Activated T-cell treated with anti-CD3 and anti-CD28 coated beads, Interleukin-2, amount 50 U/mL, for 72 hours (primary cell): ENCODE measurements at places on chromosomes 2 and 18.

GRCh38 chr2:189348369-189348768 is 92.9 kb upstream of the WDR75 start:
- no peak for DNase-seq

GRCh38 chr18:79634593-79635426 is 44.8 kb upstream of the CTDP1 start:
- no peak for DNase-seq

DNA sequence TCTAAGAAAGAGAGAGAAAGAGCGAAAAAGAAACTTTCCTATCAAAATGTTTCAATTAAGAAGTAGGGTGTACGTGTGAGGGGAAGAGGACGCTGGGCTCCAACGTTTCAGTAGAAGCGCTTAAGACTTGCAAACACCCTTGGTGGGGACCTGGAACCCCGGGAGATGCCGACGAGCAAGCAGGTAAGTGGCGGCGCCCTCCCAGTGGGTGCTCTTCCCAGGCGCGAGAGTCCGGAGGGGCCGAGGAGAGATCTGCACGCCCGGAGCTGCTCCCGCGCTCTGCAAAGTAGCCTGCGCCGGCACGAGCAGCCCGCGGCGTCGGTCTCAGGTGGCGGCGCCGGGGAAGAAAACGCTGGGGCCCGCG is 678 bp upstream of the OTX1 start:
- DNase-seq: no peak

DNA sequence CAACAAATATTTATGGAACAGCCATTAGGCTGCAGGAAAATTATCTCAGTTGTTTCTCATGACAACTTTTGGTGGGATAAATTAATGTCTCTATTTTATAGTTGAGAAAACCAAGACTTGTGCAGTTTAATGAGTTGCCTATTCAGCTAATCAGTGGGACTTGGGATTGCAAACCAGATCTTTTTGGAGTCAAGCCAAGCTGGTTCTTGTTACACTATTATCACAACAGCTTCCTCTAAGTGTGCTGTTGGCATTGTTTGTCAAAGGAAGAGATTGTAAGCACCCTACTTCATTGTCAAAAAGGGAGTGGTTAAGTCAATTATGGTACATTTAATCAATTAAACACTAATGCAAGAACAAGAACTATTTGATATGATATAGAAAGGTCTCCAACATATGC is 119.2 kb downstream of the PAX3 start:
- DNase-seq: no peak

- no peak for DNase-seq
Observed at GRCh38 chr2:83742117-83742782, 716.8 kb downstream of the SUCLG1 start.

- no peak for DNase-seq
Observed at GRCh38 chr2:238216651-238217184, 13.2 kb upstream of the ILKAP start.

DNA sequence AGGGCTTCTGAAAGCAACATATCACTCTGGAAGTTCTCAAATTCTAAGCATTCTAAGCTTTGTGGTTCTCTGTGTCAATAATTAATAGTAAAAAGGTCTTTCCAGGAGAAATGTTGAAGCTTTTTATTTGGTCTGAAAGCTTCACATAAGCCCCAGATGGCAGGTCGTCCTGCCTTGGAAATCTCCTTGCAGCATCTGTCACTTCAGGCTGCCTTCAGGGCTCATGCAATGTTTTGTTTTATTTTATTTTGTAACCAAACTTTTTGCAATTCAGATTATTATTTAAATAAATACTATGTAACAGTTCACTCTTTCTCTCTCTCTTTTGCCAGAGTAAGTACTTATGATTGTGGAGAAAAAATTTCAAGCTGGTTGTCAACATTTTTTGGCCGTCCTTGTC is 46.7 kb upstream of the FHOD3 start:
- DNase-seq: no peak

DNA sequence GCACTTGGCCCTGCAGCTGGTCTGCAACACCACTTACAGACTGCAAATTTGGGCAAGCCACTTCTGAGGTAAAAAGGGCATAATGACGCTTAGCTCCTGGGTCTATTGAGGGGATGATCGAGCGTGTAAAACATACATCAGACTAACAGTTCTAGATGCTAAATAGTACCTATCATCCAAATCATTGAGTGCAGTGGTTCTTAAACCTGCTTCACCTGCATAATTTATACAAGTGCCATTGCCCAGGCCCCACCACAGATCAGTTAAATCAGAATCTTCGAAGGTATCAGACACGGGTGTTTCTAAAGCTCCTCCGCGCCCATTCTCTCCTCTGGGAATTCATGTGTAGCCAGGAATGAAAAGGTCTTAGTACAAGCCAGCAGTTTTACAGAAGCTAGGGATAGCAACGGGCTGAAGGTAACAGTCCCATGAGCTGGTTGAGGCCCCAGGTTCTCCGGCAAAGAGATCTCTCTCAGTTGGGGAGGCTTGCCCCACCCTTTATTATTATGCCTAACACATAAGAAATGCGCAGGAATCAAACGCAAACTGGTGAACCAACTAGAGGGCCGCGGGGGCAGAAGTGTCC is 737 bp upstream of the RNF181 start:
- no peak for DNase-seq

GRCh38 chr2:174553811-174554493 is 43.7 kb downstream of the WIPF1 start:
- DNase-seq: no peak

- no peak for DNase-seq
Observed at GRCh38 chr2:102081243-102081522, 61.4 kb upstream of the IL1R1 start.
